ENCODE measurements at places on chromosomes 5 and 9.

DNA sequence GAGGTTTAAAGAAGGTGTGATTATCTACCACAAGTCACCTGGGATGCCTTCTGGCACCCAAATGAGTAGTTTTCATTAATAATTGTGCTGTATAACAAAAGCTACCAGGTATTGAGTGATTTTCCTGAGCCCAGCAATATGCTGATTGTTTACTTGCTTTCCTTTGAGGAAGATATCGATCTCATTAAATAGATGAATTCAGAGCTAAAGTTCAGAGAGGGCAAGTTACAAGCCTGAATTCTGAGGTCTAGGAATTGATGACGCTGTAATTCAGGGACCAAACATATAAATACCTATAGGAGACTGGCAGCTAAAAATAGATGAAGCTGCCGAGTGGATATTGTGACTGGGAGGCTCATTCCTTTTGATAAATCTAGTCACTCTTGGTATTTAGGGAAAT, 1.1 kb downstream of the ERCC6L2 start:
- no peak for DNase-seq

GRCh38 chr5:111229221-111229835, 5.1 kb downstream of the CAMK4 start:
- no peak for DNase-seq

GRCh38 chr5:94562327-94562971, 56.0 kb downstream of the KIAA0825 start:
- no peak for DNase-seq

DNA sequence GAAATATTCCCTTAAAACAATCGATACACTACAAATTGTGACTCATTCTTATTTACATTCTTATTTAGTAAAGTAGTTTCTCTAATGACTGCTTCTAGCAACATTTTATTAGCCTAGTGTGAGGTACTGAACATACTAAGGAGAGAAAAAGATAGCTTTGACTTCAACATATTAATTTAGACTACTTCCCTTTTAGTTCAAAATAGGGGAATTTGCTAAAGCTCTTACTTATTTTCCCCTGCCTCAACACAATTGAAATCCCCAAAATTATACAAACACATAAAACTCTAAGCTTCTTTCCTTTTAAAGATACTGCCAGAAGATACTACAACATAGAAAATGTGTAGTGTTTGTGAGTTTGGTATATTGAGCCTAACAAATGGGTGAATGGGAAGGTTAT, 55.2 kb downstream of the ANXA1 start:
- no peak for DNase-seq

GRCh38 chr5:93209476-93209875, 371.5 kb downstream of the NR2F1-AS1 start:
- DNase-seq: no peak

DNA sequence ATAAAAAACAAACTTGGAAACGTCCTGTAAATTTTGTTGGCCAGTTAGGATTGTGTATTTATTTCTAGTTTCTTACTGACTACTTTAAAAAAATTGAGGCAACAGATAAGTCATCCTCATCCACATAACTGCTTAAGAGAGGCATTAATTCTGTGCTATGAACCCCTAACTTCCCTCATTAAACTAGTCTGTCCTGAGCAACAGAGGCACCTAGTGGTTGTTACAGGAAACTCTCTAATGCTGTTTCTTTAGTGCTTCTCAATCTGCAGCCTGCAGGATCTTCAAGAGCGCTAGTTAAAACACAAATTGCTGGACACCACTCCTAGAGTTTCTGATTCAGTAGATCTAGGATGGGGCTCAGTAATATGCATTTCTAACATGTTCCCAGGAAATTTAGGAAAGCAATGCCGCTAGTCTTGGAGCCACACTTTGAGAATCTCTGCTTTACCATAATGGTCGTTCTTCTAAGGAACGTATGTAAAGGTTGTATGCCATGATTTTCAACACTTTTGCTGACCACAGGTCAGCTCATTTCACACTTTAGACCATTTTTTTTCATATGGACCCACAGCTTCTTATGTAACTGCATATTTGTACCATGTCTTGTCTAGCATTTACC, 410.1 kb upstream of the SMARCA2 start:
- no peak for DNase-seq

DNA sequence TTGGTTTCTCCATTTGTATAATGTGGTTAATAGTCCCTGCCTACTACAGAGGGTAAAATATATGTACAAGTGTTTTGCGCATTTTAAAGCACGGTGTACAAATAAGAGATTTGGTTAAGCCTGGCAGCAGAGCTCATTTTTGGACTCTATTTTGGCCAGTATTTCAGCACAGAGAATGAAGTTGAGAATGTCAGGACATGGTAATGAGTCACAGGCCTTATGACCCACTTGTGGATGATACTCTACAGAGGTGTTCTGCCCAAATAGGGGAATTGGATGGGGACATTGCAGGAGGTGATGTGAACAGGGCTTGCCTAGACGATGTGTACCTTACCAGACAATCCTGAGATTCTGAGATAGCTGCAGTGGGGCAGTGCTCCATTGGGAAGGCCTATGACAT, 50.6 kb downstream of the MELK start:
- DNase-seq: peak; percentile 42

DNA sequence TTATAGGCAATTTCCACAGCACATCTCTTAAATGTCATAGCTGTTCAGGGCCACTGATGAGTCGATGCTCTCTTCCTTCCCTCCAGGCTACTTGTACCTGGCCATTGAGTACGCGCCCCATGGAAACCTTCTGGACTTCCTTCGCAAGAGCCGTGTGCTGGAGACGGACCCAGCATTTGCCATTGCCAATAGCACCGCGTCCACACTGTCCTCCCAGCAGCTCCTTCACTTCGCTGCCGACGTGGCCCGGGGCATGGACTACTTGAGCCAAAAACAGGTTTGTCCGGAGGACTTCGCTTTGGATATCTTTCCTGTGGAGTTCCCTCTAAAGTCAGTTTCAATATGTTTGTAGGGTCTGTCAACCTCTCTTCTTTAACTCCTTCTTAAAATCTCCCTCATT, 84.3 kb downstream of the EQTN start:
- DNase-seq: no peak

- DNase-seq: no peak
These were observed 154.1 kb downstream of the ARHGAP26 start for GRCh38 chr5:142924135-142924883.

DNA sequence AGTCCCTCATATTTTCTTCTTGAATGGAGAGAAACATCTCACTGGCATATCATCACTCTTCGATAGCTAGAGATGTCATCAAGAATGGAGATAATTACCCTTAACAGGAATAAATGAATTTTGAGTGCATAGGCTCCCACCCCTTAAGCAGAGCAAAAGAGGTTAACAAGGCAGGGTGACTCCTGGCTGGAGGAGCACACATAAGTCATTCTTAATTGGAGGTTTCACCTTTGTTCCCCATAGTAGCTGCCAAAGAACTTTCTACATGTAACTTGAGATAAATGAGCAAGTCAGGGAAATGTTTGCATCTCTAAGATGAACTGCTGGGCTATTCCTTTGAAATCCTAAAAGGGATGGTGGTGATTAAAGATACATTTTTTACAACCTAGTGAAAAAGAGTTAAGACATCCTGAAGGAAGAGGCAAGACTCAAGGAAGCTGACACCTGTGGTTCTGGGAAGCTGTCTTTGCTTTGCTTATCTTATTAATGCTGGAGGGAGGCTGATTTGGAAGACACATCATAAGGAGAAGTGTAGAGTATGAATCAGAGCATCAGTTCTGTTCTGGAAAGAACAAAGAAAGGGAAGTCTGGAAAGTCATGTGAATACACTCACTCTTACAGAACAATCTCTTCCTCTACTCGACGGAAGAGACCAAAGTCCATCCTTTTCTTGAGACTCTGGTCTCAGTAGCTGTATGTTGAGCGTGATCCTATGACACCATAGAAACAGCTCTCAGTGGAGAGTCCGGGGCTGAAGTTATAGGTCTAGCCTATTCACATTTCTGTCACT, 326.3 kb downstream of the OSTF1 start:
- no peak for DNase-seq

- no peak for DNase-seq
These were observed 92.8 kb downstream of the ITGA1 start for GRCh38 chr5:52880541-52880940.

GRCh38 chr9:71819115-71819739, 50.9 kb upstream of the CEMIP2 start:
- peak; percentile 12 for DNase-seq

All from fibroblast of gingiva (primary cell).